ENCODE measurements at places on chromosomes 4 and X. TPM values are rescaled to one million over a fixed set of nuclear protein-coding genes. Genes with fewer than 3 reads are reported as not detected.

MAD2L1 gene
- total RNA-seq = 98.5 TPM

DNA sequence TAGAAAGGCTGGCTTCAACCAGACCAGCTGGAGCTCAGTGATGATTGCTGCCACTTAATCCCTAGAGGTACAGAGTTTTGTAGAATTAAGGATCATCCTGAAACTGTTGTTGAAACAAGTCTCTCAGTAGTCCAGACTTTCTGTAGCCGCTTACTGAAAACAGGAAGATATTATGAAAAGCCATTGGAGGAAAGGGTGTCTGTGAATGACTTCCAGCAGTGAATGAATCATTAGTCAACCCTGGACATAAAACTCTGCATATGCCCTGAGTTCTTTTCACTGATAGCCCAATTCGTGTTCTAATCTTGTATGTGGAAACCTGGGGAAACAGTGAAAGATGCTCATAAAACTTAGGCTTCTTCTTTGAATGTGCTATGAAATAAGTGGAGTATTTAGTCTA is 14.8 kb downstream of the HOPX start:
- H3K27ac ChIP-seq = no peak overlapping the region
- no peak for DNase-seq
- no peak overlapping the region for H3K4me3 ChIP-seq
- H3K27me3 ChIP-seq = peaks cover 5% of the 10 kb centered on the region
- H3K4me1 ChIP-seq = no peaks in the 10 kb centered on the region

SLC10A3 gene
- 31.6 TPM for total RNA-seq

ATRX gene
- total RNA-seq = 20.7 TPM

- H3K27ac ChIP-seq = peak overlapping the region; percentile 46
- no peaks in the 10 kb centered on the region for H3K36me3 ChIP-seq
- DNase-seq = peak; percentile 58
- H3K27me3 ChIP-seq = no peaks in the 10 kb centered on the region
Measured at GRCh38 chr4:10201381-10202223, 85.0 kb upstream of the WDR1 start.

CPLX1 gene
- total RNA-seq = 2.1 TPM

DNA sequence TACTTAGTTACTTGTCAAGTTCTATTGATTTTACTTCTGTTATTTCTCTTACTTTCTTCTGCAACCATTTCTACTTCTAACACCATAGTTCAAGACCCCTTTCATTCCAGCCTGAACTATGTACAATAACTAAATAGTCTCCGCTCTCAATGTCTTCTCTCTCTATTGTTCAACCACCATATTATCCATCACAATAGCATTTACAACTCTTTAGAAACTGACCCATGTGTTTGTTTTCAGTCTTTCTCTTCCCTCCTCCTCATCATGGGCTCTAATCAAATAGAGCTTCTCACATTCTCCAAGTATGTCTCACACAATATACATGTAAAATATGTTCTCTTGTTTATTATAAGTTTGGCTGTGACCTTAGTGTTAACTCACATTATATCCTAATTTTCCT is 143.6 kb downstream of the ZAR1 start:
- H3K27me3 ChIP-seq = no peaks in the 10 kb centered on the region
- H3K4me3 ChIP-seq = no peak overlapping the region
- peaks cover 17% of the 10 kb centered on the region for H3K4me1 ChIP-seq
- no peak for DNase-seq

MAGEA12 gene
- total RNA-seq = 76.2 TPM

GRCh38 chrX:55111578-55112254 is 22.9 kb downstream of the PAGE2 start:
- no peaks in the 10 kb centered on the region for H3K36me3 ChIP-seq
- H3K4me1 ChIP-seq = peaks cover 12% of the 10 kb centered on the region
- no peak for DNase-seq
- no peaks in the 10 kb centered on the region for H3K27me3 ChIP-seq
- H3K4me3 ChIP-seq = no peak overlapping the region

- H3K36me3 ChIP-seq = no peaks in the 10 kb centered on the region
- H3K4me1 ChIP-seq = peaks cover 5% of the 10 kb centered on the region
- H3K27ac ChIP-seq = peak overlapping the region; percentile 57
- no peaks in the 10 kb centered on the region for H3K27me3 ChIP-seq
Measured at GRCh38 chrX:15882704-15883539, 28.3 kb upstream of the AP1S2 start.

PCDH19 gene
- not detected for total RNA-seq

- H3K27ac ChIP-seq = no peak overlapping the region
- H3K4me3 ChIP-seq = no peak overlapping the region
- peaks cover 20% of the 10 kb centered on the region for H3K27me3 ChIP-seq
- H3K36me3 ChIP-seq = no peaks in the 10 kb centered on the region
- no peaks in the 10 kb centered on the region for H3K4me1 ChIP-seq
Measured at GRCh38 chr4:1515763-1516162, 109.5 kb upstream of the NKX1-1 start.

DTHD1 gene
- not detected for total RNA-seq

DNA sequence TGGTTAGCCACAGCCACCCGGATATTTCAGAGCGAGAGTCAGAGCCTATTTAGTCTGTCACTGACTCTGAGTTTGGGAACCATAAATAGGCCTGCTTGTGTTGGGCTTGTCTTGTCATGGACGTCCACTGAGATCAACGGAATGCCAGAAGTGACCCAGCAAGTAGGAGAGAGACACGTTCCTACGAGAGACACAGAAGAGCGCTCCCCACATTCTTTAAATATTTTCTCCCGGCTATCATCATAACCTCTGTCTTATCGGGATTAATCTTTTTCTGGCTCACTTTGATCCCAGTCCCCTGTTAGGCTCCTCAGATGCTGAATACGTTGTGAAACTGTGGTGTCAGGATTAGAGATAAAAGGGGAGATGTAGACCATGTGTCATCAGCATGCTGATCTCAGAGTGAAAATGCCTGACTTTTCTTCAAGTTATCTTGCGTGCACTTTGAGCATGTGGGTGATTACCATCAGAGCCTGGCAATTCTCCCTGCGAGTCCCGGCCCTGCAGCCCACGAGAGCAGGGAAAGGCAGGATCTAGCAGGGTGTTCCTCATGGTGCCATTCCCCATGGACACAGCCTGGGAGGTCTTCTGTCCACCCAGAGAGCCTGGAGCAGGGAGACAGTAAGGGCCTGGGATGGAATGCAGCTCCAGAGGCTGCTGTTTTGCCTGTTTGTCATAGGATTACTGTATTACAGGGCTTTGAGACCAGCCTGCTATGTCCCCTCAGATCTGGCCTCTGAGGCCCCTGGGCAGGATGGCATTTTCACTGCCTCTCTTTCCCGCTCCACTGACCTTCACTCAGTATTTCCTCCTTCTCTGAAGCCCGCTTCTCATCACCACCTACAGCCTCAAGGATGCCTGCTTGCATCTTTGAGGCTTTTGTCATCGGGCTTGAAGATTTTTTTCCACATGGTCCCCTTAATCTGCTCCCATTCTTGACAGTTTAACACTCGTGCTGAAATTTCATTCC is 2.8 kb upstream of the TENM3 start:
- H3K36me3 ChIP-seq = no peaks in the 10 kb centered on the region
- DNase-seq = no peak
- 0 out of 2 replicates have a peak, but pooled peaks cover 3% of the 10 kb centered on the region for H3K27me3 ChIP-seq
- H3K4me1 ChIP-seq = no peaks in the 10 kb centered on the region
- H3K4me3 ChIP-seq = no peak overlapping the region
- no peak overlapping the region for H3K27ac ChIP-seq

DNA sequence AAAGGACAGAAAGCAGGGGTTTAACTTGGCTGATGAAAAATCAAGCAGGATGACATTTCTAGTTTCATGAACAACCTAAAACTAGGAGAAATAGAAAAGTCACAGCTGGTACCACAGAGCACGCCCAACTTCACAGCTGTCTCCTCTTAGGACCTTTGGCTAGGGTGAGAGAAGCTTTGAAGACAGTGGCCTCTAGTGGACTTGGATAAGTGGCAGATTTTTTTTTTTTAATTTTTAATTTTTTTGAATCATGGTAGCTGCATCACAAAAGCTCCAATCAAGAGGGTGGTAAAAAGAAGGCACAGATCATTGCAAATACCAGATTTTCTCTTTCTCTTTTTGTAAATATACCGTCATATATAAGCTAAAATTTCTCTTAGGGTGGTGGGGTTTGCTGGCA is 20.2 kb upstream of the MAP3K15 start:
- no peaks in the 10 kb centered on the region for H3K4me1 ChIP-seq
- DNase-seq = no peak
- peaks cover 10% of the 10 kb centered on the region for H3K27me3 ChIP-seq
- H3K36me3 ChIP-seq = no peaks in the 10 kb centered on the region
- H3K4me3 ChIP-seq = no peak overlapping the region

- H3K4me3 ChIP-seq = no peak overlapping the region
- H3K27me3 ChIP-seq = no peaks in the 10 kb centered on the region
- H3K27ac ChIP-seq = no peak overlapping the region
- H3K4me1 ChIP-seq = peaks cover 9% of the 10 kb centered on the region
Measured at GRCh38 chr4:74635074-74635473, 159.2 kb downstream of the BTC start.

DNA sequence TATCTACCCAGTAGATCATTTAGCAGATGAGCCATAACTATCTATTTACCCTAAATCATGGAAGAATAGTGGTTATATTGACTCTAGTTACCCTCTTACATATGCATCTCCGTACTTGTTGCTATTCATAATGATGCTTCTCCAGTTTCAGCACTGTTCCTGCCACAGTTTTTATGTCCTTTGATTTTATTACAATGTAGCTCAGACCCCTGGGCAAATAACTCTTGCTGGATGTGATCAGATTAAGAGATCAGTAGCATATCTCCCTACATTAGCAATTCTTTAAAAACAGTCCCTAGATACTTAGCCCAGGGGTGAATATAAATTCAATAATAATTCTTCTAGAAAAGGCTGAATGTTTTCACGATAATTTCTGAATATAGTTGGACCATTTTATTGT is 696.5 kb downstream of the ADGRL3 start:
- no peaks in the 10 kb centered on the region for H3K27me3 ChIP-seq
- H3K4me3 ChIP-seq = no peak overlapping the region
- no peaks in the 10 kb centered on the region for H3K36me3 ChIP-seq
- H3K4me1 ChIP-seq = no peaks in the 10 kb centered on the region

- H3K27ac ChIP-seq = no peak overlapping the region
- no peak overlapping the region for H3K4me3 ChIP-seq
- H3K4me1 ChIP-seq = no peaks in the 10 kb centered on the region
Measured at GRCh38 chr4:20124317-20125026, 127.2 kb upstream of the SLIT2 start.

DNA sequence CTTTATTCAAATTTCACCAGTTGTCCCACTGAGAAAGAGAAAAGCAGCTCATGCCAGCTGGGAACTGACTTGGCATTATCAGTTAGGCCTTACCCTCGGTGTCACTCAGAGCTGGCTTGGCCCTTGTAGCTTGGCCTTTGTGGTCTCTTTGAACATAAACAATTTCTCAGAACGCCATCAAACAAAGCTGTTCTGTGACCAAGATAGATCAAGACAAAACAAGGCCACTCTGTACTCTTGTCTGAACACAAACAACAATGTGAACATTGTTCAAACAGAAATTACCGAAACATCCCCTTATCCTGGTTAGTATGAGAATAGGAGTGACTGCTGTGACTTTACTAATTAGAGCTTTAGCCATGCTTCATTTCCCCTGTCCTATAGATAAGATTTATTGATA is 57.2 kb downstream of the DIPK2B start:
- no peak overlapping the region for H3K4me3 ChIP-seq
- no peaks in the 10 kb centered on the region for H3K27me3 ChIP-seq
- DNase-seq = no peak
- no peak overlapping the region for H3K27ac ChIP-seq
- H3K36me3 ChIP-seq = no peaks in the 10 kb centered on the region
- H3K4me1 ChIP-seq = no peaks in the 10 kb centered on the region

- no peaks in the 10 kb centered on the region for H3K36me3 ChIP-seq
- no peaks in the 10 kb centered on the region for H3K4me1 ChIP-seq
Measured at GRCh38 chr4:23747281-23747735, 142.5 kb downstream of the PPARGC1A start.

DNA sequence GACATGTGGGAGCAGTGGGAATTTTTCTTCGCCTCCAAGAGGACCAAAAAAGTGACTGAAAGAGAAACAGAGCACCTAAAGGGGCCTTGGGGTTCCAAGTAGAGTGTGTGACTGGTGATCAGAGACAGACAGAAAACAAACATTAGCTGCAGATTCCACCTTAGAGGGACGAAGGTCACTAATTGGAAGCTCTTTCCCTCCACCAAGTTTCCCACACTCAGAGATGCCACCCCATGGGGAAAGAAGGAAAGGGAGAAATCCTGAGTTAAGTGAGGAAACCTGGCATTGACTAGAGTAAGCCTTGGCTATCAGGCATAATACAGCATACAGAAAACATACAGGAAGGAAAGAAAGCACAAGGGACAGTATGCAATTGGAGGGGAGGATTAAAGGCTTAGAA is 90.9 kb downstream of the HNRNPD start:
- no peak overlapping the region for H3K27ac ChIP-seq
- H3K4me1 ChIP-seq = peaks cover 11% of the 10 kb centered on the region
- H3K27me3 ChIP-seq = 0 out of 3 replicates have a peak, but pooled peaks cover 2% of the 10 kb centered on the region
- no peaks in the 10 kb centered on the region for H3K36me3 ChIP-seq
- no peak overlapping the region for H3K4me3 ChIP-seq
- DNase-seq = no peak

GRCh38 chr4:168633064-168633463 is 136.2 kb downstream of the PALLD start:
- peaks cover 7% of the 10 kb centered on the region for H3K27me3 ChIP-seq
- H3K36me3 ChIP-seq = no peaks in the 10 kb centered on the region
- no peak for DNase-seq
- no peak overlapping the region for H3K27ac ChIP-seq

NHSL2 gene
- total RNA-seq = 0.02 TPM

DNA sequence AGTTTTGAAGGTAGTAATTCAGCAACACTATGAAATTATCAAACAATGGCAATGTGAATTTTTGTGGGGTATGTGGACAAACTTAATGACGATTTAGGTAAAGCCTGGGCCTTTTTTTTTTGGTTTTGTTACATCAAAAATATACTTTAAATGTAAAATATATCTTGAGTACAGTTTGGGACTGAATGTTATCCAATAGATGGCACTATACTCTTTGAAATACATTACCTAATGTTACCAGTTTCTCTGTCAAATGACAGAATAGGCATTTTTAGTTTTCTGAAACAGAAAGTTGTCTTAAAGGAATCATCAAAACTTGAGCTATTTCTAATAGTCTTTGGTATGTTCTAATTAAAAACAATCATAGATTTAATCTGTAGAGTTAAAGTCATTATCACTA is 1651.9 kb downstream of the C4orf33 start:
- H3K4me1 ChIP-seq = no peaks in the 10 kb centered on the region
- H3K4me3 ChIP-seq = no peak overlapping the region
- no peaks in the 10 kb centered on the region for H3K27me3 ChIP-seq
- DNase-seq = no peak

GRCh38 chr4:112266823-112267222 is 18.9 kb downstream of the TIFA start:
- H3K36me3 ChIP-seq = peaks cover 19% of the 10 kb centered on the region
- no peak overlapping the region for H3K27ac ChIP-seq

GRCh38 chr4:165325732-165326512 is 1.5 kb upstream of the MSMO1 start:
- peaks cover 6% of the 10 kb centered on the region for H3K4me1 ChIP-seq
- H3K27ac ChIP-seq = peak overlapping the region; percentile 80
- peak overlapping the region; percentile 84 for H3K4me3 ChIP-seq
- peak; percentile 74 for DNase-seq

- H3K4me1 ChIP-seq = no peaks in the 10 kb centered on the region
- no peaks in the 10 kb centered on the region for H3K27me3 ChIP-seq
- no peak overlapping the region for H3K4me3 ChIP-seq
- no peak overlapping the region for H3K27ac ChIP-seq
- H3K36me3 ChIP-seq = no peaks in the 10 kb centered on the region
- DNase-seq = no peak
Measured at GRCh38 chr4:90078440-90078839, 48.8 kb upstream of the CCSER1 start.

GRCh38 chr4:168849030-168849675 is 160.9 kb downstream of the CBR4 start:
- H3K27me3 ChIP-seq = peaks cover 8% of the 10 kb centered on the region
- H3K36me3 ChIP-seq = no peaks in the 10 kb centered on the region
- H3K4me3 ChIP-seq = no peak overlapping the region
- no peaks in the 10 kb centered on the region for H3K4me1 ChIP-seq
